ENCODE measurements at places on chromosomes 1 and 21.
A peak's percentile ranks its signal among the peaks of the same experiment; 100 is the strongest.

GRCh38 chr1:241020851-241021697 lies 335.9 kb downstream of the RGS7 start:
- no peak for DNase-seq

DNA sequence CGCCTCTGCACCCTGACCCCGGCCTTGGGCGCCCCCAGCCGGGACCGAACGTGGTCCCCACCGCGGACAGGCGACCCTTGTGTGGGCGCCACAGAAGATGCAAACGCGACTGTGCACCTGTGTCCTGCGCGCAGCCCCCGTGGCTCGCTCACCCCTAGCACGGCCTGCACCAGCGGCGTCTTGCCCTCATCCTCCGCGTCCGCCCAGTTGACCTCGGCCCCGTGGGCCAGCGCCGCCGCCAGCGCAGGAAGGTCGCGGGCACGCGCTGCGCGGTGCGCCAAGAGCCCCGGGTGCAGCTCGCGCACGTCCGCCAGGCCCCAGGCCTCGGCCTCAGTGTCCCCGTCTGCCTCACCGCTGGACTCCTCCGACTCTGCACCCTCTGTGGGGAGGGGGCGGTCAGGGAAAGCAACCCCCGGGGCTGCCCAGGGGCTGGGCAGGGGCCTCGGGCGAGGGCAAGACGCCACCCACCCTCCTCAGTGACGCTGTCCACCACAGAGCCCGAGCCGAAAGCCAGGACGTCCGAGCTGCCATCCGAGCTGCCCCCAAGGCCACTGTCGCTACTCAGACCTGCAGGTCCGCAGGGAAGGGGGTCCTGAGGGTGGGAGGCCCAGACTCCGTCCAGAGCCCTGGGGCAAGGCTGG lies 13.4 kb downstream of the ACAP3 start:
- DNase-seq: no peak

GRCh38 chr1:18652791-18653190 lies 22.1 kb downstream of the PAX7 start:
- no peak for DNase-seq

DNA sequence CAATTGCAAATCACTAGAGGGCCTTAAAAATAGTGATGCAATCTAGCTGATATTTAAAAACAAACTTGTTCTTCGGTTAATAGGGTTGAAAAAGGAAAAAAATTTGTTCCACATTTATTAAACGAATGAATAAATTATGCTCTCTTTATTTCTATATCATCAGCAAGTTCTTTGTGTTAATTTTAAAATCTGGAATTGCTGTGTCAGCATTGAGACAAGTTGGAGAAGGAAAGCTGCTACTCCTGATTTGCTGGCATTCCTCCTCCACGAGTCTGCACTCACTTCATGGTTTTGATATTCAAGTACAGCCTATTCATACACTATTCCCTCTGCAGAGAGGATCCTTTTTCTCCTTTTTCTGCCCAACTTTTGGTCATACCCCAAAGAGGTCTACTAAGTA lies 117.6 kb downstream of the MRPL39 start:
- DNase-seq: no peak

- no peak for DNase-seq
These were observed 177.3 kb downstream of the KCTD3 start for GRCh38 chr1:215744419-215744818.

DNA sequence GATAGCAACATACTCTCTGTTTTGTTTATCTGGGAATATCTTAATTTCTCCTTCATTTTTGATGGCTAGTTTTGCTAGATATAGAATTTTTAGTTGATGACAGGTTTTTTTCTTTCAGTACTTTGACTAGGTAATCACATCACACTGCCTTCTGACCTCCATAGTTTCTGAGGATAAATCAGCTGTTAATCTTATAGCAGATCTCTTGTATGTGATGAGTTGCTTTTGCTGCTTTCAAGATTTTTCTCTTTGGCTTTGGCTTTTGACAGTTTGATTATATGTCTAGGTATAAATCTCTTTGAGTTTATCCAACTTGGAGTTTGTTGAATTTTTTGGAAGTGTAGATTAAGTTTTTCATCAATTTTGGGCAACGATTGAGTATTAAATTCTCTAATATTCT lies 142.6 kb downstream of the ZNF644 start:
- no peak for DNase-seq

GRCh38 chr1:172252321-172252720 lies 168.2 kb upstream of the C1orf105 start:
- DNase-seq: no peak

- DNase-seq: no peak
These were observed 3.6 kb downstream of the MR1 start for GRCh38 chr1:181037386-181037785.

DNA sequence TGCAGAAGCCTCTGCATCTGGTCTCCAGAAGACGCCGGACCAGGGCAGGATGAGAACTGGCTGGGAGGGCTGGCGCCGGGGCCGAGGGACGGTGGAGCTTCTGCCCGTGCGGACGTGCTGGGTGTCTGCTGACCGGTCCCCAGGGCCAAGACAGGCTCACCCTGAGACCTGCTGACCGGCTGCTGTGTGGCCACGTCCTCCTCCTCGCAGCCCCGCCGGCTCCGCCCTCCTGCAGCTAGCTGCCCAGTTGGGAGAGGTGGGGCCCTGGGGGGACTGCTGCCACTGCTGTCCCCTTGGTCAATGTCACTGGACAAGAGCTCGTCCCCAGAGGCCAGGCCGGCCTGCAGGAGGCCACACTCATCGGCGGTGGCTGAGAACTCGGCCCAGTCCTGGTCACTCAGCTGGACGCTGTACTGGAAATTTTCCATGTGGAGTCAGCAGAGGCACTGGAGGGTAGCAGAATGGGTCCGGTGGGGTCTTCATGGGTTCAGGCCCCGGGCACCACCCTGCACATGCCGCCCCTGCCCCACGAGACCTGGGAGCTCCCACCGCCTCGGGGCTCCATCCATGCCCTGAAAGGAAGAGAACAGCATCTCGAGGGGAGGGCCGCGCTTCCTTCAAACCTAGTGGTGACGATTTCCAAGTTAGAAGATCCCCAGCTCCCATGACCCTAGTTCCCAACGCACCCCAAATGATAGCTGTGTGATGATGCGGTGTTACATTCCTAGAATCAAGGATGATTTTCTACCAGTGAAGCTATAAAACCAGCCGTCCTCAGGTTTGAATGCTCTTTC lies 1.1 kb downstream of the PERM1 start:
- no peak for DNase-seq

GRCh38 chr1:94535095-94535494 lies 6.5 kb downstream of the F3 start:
- DNase-seq: no peak

DNA sequence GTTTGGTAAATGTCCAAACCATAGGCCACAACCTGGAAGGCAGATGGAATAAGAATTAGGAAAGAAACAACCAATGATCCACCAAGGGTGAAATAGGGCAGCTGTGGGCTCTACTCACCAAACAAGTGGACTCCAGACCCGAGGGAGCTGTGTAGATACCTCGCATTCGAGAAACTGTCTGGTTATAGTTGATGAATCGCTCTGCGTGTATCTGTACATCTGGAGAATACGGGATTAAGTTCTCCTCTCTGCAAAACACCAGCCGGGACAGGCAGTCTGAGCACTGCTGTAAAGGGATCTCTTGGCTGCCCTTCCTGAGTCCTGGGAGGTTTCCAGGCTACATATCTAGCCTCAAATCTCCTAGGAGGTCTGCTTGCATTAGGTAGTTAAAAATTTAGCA lies 9.4 kb upstream of the UBR4 start:
- no peak for DNase-seq

- DNase-seq: no peak
These were observed 269.9 kb upstream of the C1orf174 start for GRCh38 chr1:4169991-4170390.

- DNase-seq: no peak
These were observed 150.1 kb downstream of the PLA2G4A start for GRCh38 chr1:186978596-186979556.

DNA sequence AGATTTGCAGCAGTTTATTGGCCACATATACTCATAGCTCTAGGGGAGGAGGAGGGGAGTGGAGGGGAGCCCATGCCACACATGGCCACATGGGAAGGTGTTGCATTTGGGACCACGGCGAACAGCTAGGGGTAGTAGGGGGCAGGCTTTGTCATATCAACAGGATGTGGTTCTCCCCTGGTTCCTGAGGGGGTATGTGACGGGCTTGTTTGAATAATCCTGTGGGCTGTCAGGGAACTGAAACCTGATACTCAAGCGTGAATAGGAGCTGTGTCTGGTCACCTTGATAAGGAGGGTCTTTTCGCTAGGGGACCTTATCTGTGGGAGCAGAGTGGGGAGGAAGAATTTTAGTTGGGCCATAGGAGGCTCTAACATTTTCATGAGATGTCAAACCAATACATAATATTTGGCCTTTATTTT lies 264.7 kb downstream of the CTH start:
- DNase-seq: no peak

DNA sequence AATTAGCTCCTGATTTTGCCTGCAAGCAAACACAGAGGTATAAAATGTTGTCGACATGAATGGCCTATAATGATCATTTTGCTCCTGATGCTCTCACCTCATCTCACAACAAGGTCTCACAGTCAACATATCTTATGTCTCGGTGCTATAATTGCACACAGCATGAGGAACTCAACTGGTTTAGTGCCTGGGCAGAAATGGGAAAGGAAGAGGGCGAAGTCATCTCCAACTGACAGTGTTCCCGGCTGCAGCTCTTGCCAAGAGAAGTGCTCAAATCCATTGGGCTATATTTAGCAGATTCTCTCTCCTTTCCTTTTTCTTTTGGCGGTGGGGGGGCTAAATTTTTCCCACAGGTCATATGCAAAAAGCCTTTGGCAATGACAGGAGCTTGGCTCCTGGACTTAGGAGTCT lies 53.0 kb downstream of the SLC45A1 start:
- DNase-seq: no peak

- DNase-seq: no peak
These were observed 91.3 kb downstream of the RWDD3 start for GRCh38 chr1:95325349-95325748.

DNA sequence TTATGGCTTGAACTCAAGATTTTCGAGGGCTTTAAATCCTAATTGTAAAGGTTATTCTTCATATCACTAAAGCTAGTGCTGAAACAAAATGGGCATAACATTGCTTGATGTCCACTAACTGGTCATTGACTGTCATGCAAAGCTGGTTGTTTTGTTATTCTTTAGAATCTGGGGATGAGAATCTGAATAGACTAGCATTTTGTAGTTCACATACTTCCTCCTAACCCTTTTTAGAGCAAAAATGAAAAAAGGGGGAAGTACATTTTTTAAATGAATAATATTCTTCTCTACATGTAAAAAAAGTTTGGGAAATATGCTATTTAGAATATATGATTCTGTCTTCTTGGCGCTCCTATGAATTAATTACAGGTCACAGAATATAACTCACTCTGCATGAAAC lies 72.2 kb upstream of the HMCN1 start:
- DNase-seq: no peak

GRCh38 chr1:214224611-214225354 lies 56.2 kb upstream of the SMYD2 start:
- no peak for DNase-seq

- peak; percentile 71 for DNase-seq
These were observed 15.1 kb downstream of the KIAA1614 start for GRCh38 chr1:180927841-180928240.

DNA sequence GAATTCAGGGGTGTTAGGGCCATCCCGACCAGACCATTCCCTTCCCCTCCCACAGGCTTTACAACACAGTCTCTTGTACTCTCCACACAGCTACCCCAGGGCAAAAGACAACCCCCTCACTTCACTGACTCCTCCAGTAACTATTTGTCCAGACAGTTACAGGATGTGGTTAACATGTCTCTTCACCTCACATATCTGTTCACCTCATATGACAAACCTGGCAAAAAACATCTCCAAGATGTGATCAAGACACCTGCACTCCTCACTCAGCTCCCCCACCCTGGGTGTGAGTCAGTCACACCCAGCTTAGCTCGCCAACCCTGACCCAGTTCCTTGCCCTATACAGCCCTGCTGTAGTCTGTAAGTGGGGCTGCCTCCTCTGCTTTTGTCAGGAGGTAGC lies 490.5 kb upstream of the CHRM3 start:
- no peak for DNase-seq

- DNase-seq: no peak
These were observed 14.9 kb downstream of the PDIK1L start for GRCh38 chr1:26126321-26127084.

GRCh38 chr1:7264101-7264500 lies 478.8 kb downstream of the CAMTA1 start:
- no peak for DNase-seq

DNA sequence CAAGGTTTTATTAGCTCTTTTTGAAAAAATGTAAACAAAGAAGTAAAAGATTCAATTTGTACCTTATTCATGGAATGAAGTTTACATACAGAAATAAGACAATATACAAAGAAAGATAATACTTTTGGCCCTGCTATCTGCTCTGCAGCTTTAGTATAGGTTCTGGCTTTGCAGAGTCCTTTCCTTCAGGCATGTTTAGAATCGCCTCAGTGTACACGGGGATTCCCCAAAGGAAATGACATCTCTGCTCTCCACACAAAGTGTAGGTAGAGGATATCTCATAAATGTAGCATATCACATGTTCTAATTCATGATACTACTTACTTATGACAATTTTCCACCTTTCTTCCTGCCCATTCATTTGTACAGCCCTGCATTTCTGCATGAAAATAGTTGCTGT lies 222.6 kb upstream of the DPYD start:
- no peak for DNase-seq

DNA sequence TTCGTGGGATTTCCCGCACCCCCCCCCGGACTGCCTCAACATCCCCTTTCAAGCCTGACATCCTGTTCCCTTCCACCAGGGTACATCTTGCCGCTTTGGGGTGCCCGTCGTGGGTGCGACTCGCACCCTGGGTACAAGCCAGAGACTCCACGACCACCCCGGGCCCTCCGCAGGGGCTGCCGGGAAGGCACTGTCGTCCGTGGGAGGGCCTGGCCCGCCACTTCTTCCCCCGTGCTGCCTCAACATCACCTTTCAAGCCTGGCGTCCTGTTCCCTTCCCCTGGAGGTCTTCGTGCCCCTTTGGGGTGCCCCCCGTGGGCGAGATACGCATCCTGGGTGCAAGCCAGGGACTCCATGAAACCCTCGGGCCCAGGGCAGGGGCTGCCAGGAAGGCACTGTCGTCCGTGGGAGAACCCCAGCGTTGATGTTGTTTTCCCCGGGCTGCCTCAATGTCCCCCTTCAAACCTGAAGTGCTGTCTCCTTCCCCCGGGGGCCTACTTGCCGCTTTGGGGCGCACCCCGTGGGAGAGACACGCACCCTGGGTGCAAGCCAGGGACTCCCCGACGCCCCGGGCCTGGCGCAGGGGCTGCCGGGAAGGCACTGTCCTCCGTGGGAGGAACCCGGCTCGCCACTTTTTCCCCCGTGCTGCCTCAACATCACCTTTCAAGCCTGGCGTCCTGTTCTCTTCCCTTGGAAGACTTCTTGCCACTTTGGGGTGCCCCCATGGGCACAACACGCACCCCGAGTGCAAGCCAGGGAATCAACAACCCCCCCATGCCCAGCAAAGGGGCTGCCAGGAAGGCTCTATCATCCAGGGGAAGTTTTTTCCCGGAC lies 138.6 kb downstream of the LIPI start:
- no peak for DNase-seq

- DNase-seq: peak; percentile 54
These were observed 1.1 kb downstream of the AKT3 start for GRCh38 chr1:243848858-243849420.
